ENCODE measurements at places on chromosomes 13 and 19.

DNA sequence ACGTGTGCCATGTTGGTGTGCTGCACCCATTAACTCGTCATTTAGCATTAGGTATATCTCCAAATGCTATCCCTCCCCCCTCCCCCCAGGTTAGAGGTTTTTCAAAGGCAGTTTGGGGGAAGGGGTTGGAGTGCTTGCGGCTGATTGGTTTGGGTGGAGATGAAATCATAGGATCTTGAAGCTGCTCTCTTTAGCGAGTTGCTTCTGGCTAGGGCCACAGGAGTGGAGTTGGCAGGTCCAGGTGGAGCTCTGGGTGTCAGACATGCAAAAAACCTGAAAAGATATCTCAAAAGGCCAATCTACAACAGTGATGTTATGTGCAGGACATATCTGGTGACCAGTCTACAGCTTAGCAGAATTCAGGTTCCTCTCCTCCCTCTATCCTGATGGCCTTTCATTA, 32.6 kb upstream of the CXCL17 start:
- DNase-seq: no peak

DNA sequence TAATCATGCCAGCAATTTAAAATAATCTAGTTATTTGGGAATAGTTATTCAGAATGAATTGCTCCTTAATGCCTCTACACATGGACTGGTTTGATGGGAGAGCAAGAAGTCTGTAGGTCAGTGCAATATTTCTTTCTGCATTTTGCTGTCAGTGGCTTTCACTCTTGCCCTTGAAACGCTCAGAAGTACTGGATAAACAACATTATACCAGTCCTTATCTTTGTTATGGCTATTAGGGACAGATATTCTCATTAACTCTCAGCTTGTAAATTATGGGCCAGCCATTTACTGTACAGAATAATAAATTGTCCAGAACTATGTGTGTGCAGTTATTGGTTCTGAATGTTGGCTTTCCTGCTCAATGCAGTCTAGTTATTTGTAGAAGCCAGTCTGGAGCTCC, 224.4 kb downstream of the OXGR1 start:
- no peak for DNase-seq

DNA sequence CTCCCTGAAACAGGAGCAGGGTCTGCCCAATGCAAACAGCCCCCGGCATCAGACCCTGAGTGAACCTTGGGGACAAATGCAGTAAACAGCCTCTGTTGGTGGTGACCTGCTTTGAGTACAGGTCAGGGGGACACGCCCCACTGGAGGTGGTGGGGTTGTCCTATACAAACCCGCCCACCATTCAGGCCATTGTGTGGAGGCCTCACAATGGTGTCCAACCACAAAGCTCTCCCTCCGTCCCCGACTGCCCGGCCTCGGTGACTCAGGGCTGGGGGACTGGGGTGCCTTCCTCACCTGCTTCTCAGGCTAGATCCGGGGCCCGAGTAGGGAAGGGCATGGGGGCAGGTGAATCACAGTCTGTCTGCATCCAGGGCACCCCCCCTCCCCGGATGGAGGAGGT, 1.5 kb downstream of the MUC16 start:
- no peak for DNase-seq

DNA sequence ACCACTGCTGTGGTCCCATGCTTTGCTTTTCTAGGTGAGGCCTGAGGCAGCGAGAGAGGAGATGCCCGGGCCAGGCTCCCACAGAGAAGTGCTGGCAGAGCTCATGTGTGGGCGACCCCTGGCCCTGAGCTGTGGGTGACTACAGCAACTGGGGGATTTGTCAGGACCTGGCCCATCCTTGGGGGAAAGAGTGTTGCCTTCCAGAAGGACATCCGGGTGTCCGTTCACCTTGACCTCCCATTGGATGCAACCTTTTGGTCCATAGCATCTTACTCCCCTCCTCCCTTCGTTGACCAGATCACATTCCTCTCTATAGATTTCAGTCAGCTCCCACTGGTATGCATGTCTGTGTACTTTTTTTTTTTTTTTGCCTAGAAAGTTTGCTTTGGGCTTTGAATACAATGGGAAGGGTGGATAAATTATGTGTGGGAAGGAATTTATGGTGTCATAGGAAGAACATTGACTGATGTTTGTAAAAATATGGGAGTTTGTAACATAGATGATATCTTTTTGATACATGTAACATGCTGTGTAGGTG, 84.2 kb upstream of the RNF113B start:
- DNase-seq: no peak

- DNase-seq: peak; percentile 95
Measured at GRCh38 chr19:14536926-14537692, 7.7 kb downstream of the TECR start.

- peak; percentile 61 for DNase-seq
Measured at GRCh38 chr13:44385847-44386246, 12.2 kb downstream of the SERP2 start.

- DNase-seq: no peak
Measured at GRCh38 chr13:55230570-55230908, 1910.2 kb upstream of the PRR20A start.

DNA sequence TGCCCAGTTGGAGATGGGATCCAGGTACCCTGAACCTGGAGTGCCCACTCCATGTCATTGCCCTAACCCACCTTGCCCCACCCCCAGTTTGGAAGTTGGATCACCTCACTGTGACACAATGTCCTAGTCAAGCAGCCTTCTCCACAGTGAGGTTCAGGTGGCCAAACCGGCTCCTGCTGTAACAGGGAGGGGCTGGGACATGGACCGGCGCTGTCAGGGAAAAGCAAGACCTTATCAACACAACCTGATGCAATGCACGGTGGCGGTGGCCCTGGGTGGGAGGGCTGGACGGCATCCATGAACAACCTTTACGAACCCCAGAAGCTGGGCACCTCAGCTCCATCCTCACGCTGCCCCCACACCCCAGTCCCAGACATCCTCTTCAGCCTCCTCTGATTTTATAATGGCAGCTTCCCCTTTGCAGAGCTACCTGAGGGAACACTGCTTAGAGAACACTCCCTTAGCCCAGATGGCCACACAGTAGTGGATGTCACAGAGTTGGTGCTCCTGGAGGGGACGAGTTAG, 1.6 kb upstream of the KRTDAP start:
- no peak for DNase-seq

DNA sequence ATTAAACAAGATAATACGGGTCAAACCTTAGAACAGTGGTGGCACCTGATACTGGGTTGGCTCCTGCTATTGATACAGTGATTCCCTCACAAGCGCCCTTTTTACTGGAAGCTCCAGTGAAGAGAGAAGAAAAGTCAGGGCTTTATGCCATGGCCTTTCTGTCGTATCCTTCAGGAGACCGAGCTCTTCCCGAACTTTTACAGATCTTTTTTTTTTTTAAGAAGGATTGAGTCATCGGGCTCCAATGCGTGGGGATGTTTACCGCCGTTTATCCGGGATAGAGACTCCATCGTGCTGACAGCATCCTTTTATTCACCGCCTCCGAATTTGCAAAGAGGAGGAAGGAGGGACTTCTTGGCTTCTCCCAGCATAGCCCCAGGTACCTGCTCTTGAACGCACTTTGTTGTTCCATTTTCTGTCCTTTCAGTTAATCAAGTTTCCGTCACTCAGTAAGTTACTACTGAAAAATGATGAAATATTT, 574 bp downstream of the ZNF227 start:
- peak; percentile 29 for DNase-seq

DNA sequence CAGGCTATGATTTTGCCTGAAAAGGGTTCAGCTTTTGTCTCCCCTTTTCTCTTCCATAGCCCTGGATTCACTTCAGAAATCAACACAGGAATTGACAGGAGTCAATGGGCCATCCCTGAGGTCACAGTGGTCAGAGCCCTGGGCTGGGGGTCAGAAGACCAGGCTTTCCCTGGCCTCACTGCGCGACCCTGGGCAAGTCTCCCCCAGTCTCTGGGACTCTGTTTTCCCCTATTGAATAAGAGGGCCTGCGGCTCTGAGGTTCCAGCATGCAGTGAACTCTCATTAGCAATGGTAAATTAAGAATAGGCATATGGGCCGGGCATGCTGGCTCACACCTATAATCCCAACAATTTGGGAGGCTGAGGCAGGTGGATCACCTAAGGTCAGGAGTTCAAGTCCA, 30.7 kb upstream of the VSTM2B start:
- DNase-seq: no peak

DNA sequence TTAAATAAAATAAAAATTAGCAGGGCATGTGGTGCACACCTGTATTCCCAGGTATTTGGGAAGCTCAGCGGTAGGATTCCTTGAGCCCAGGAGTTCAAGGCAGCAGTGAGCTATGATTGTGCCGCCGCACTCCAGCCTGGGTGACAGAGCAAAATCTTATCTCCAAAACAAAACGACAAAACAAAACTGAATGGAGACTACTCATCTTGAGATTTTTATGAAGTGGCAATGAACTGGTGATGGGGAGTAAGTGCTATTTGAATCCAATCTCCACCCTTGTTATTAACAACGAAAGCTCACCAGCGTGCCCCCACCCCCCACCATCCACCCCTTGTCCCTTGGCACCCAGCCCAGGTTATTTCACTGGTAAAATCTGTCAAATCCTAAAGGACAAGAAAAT, 45.2 kb upstream of the URI1 start:
- peak; percentile 49 for DNase-seq

GRCh38 chr19:2578391-2578890, 102.5 kb downstream of the GADD45B start:
- DNase-seq: no peak

GRCh38 chr19:46634045-46634655, 1.9 kb downstream of the GNG8 start:
- DNase-seq: peak; percentile 86

- peak; percentile 64 for DNase-seq
Measured at GRCh38 chr19:2888731-2889224, 11.9 kb upstream of the ZNF57 start.

GRCh38 chr19:15249972-15250639, 17.9 kb upstream of the EPHX3 start:
- DNase-seq: no peak

GRCh38 chr13:101767131-101767530, 314.7 kb downstream of the ITGBL1 start:
- no peak for DNase-seq

DNA sequence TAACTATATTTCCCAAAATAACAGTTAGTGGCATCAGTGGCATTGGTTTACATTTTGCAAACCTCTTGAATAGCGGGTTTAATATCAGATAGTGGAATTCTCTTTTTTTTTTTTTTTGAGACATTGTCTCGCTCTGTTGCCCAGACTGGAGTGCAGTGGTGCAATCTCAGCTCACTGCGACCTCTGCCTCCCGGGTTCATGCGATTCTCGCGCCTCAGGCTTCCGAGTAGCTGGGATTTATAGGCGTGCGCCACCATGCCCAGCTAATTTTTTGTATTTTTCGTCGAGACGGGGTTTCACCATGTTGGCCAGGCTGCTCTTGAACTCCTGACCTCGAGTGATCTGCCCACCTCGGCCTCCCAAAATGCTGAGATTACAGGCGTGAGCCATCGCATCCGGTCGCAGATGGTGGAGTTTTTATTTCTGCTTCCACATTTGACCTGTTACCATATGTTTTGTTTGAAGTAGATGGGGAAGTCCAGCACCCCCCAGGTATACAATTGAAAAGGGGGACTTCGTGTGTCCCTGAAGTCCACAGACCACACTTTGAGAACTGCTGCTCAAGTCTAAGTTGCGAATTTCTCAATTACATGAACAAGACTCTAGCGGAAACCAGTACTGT, 40.5 kb upstream of the XPO4 start:
- no peak for DNase-seq

- DNase-seq: no peak
Measured at GRCh38 chr19:11168568-11168967, 13.0 kb upstream of the SPC24 start.

- DNase-seq: no peak
Measured at GRCh38 chr13:32170841-32171240, 139.3 kb downstream of the FRY start.

DNA sequence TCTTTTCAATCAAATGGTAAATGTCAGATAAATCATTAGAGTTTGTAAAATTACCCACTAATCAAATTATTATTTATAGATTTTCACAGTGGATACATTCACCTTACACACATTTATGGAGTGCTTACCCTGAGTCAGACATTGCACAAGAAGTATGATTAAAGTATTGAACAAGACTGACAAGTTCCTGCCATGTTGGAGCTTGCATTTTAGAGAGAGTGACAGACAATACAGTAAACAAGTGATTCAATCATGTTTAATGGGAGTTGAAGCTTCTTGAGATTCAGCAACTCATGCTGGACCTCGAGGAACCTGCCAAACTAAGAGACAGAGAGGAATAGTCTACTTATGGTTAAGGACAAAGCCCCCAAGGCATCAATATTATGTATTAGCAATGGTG, 487.8 kb downstream of the PCDH17 start:
- DNase-seq: no peak

GRCh38 chr19:2592824-2593223, 109.7 kb downstream of the GNG7 start:
- DNase-seq: no peak

DNA sequence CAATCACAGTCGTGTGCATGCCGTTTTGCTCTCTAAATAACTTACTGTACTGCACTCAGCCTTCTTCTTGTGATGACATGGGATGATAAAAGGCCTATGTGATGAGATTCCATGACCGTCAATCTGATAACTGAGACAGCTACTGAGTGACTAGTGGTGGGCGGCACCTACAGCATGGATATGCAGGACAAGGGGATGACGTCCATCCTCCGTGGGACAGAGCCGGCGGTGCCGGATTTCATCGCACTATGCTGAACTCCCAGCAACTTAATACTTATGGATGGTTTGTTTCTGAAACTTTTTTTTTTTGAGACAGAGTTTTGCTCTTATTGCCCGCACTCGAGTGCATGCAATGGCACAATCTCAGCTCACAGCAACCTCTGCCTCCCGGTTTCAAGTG, 146.8 kb upstream of the TSHZ3 start:
- no peak for DNase-seq

GRCh38 chr13:21748166-21748565, 77.3 kb downstream of the FGF9 start:
- DNase-seq: no peak

DNA sequence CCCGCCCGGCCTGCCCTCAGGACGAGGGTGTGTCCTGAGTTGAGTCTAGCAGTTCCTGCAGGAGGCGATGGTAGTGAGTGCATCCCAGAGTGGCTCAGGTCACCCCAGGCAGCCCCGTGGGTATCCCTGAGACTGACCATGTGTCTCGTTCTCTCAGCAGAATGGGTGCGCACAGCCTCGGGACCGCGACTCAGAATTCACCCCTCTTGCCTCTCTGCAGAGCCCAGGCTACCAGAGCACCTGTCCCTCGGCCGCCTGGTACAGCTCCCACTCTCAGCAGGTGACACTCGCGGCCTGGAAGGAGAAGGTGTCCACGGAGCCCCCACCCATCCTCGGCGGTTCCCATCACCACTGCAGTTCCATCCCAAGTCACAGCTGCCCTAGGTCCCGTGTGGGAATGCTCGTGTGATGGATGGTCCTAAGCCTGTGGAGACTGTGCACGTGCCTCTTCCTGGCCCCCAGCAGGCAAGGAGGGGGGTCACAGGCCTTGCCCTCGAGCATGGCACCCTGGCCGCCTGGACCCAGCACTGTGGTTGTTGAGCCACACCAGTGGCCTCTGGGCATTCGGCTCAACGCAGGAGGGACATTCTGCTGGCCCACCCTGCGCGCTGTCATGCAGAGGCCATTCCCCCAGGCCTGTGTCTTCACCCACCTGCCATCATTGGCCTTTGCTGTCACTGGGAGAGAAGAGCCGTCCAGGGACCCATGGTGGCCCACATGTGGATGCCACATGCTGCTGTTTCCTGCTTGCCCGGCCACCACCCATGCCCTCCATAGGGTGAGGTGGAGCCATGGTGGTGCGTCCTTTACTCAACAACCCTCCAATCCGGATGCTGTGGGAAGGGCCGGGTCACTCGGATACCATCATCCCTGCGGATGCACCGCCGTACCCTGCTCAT, 87.1 kb upstream of the MCF2L start:
- DNase-seq: no peak

All from hematopoietic multipotent progenitor cell treated with erythropoietin and hydrocortisone succinate and interleukin-3 and kit ligand, for 8 days (in vitro differentiated cells).